ENCODE measurements at places on chromosomes 16 and 17.

GRCh38 chr16:51834794-51835193 lies 683.7 kb upstream of the SALL1 start:
- DNase-seq, result no peak

DNA sequence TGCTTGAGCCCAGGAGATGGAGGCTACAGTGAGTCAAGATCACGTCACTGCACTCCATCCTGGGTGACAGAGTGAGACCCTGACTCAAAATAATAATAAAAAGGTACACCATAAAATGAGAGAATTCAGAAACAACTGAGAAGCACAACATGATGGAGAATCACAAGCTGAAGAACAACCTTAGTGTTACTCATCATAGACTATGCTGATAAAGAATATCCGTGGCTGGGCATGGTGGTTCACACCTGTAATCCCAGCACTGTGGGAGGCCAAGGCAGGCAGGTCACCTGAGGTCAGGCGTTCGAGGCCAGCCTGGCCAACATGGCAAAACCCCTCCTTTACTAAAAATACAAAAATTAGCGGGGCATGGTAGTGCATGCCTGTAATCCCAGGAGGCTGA lies 16.0 kb downstream of the CREBBP start:
- DNase-seq, result no peak

DNA sequence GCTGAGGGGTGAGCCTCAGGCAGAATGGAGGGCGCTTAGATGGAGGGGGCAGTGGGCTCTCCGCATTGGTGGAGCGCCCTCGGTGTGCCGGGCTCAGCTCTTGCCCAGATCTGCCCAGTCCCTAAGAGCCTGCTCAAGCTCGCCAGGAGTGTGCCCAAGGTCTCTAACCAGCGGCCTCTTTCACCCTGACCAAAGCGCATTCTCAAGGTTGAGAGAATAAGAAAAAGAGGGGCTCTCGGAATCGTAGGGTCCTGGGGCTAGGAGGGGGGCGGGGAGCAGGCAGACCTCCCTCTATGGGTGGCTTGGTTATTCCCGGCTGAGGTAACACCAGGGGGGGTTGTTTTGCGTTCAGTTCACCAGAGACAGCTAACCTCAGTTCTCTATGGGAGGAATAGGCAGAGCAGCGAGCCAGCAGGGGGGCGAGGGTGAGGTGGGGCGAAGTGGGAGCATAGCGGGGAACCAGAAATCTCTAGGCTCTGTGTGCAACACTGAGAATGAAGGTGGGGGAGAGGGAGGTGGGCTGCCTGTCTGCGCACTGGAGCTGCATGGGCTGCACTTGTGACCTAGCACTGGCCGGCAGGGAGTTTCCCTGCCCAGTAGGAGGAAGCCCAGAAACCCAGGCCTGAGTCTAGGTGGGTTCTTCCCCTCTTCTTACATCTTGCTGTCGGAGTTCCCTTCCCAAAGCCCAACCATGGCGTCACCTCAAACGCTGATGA lies 3.0 kb downstream of the TMEM132E start:
- DNase-seq, result no peak

- DNase-seq, result no peak
These were observed 11.6 kb downstream of the GSG1L2 start for GRCh38 chr17:9810100-9810949.

DNA sequence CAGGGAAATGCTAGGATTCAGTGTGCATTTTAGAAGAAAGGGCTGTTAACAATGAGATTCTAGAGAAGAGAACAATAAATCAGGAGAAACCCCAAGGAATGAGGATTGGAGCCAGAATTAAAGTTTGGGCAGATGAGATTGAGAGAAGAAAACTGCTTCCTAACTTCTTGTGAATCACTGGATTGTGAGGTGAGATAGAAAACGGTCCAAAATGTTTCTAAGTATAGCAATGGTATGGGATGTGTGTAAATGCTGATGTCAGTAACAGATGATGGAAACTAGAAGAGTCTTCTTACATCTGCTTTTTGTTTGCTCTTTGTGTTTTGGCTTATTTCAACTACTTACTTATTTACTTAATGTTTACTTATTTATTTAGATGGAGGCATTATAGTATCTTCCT lies 123.0 kb downstream of the KCNJ2 start:
- no peak for DNase-seq

- DNase-seq, result no peak
These were observed 159.6 kb downstream of the PRKCA start for GRCh38 chr17:66462010-66462409.

Data from NCI-H1436 (cell line).